D721Med (cell line): ENCODE measurements at places on chromosomes 3 and 15.

GRCh38 chr3:125351814-125352456 is 23.2 kb downstream of the ZNF148 start:
- no peak for DNase-seq

- DNase-seq: no peak
Observed at GRCh38 chr3:63976161-63976871, 47.0 kb downstream of the PSMD6 start.

- peak; percentile 79 for DNase-seq
Observed at GRCh38 chr15:78811124-78811824, at the start of gene ADAMTS7. ADAMTS7 (minus strand) TSS chr15:78811464; CDS start chr15:78811220, 244 bp downstream.

DNA sequence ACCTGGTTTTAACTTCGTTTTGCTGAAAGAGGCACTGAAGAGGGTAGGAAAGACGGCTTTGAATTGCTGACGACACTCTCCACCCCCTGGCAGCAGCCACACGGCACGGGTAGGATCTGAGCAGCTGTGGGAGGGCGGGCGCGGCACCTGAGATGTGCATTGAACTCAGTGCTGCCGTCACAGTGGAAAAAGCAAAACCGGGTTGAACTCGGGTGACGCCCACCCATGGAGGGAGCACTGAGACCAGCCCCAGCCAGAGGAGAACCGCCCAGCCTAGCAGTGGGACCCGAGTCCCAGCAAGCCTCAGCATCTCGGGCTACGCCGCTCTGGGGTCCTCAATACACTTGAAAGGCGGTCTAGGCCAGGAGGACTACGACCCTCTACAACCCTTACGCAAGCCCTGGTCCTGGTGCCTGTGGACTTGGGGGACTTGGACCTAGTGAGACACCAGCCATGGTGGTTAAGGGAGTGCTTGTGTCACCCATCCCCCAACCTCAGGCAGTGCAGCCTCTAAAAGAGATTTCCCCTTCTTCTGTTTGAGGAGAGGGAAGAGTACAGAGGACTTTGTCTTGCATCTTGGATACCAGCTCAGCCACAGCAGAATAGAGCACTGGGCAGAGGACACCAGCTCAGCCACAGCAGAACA is 50.0 kb upstream of the RPL35A start:
- no peak for DNase-seq
